ENCODE measurements at places on chromosomes 2 and 18.

DNA sequence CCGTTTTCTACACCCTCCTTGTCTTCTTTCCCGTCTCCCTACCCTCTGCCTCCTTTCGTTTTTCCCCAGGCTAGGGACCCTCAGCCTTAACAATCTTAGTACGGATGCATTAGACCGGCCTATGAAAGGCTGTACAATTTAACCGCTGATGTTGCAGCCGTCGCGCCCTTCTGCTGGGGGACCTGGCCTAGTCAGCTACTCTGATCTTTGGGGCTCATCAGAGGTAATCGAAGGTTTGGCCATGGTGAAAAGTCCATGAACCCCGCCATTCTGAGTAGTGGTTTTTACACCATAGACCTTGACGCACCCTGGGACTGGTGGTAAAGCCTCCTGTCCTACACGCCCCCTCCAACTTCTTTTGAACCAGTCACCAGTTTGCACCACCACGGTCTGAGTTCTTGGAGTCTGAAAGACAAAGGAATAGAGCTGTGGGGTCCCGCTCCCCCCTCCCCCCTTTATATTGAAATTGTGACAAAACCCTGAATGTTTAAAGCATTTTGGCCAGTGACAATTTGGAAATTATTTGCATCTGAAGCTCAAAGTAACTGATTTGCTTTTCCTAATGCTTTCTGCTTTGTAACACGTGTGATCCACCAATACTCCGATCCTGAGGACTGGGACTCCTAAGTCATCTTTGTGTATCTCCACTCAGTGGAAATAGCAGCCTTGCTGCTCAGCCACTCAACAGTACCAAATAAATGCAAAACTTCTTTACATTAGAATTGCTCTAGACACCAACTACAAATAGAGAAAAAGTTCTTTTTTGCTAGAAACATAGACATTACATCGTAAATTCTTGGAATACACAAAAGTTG is 642 bp upstream of the SRSF7 start:
- no peak for DNase-seq

GRCh38 chr2:38163579-38163978 is 87.6 kb upstream of the CYP1B1 start:
- no peak for DNase-seq

- no peak for DNase-seq
Observed at GRCh38 chr2:240168041-240168440, 27.6 kb upstream of the OTOS start.

- no peak for DNase-seq
Observed at GRCh38 chr2:7430869-7431641, 513.8 kb downstream of the RNF144A start.

DNA sequence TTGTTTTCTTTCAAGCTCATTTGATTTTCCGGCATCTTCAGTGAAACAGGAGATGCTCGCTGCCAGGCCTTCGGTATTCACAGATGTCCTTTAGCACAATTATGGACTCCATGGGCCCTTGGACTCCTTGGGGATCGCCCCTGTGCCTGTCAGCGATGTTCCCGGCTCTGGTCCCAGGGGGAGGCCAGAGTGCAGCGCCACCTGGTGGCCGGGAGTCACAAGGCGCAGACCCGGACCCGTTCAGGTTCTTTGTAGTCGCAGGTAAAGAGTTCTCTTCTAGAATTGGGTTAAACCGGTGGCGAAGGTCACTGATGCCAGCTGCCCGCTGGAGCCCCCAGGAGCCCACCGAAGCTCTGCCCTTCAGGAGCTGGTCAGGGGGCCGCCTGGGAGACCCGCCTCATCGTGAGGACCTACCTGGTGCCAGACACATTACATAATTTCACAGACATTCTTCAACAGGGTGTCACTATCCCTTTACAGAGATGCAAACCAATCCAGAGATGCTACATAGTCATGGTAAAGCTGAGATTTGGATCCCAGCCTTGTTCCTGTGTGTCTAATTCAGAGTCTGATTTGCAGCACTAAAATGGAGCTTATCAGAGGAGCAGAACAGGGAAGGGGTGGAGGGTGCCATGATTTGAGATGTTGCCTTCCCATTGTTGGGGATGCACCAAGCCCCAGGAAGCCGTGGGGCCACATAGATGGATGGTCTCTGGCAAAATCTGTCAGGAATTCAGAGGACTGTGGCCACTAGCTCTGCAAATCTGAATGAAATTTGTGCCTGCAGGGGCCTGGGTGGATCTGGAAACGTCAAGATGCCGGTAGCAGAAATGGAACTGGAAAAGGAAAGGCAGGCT is 6.0 kb upstream of the INPP5D start:
- no peak for DNase-seq

GRCh38 chr2:9422321-9423099 is 818 bp downstream of the ITGB1BP1 start:
- no peak for DNase-seq

DNA sequence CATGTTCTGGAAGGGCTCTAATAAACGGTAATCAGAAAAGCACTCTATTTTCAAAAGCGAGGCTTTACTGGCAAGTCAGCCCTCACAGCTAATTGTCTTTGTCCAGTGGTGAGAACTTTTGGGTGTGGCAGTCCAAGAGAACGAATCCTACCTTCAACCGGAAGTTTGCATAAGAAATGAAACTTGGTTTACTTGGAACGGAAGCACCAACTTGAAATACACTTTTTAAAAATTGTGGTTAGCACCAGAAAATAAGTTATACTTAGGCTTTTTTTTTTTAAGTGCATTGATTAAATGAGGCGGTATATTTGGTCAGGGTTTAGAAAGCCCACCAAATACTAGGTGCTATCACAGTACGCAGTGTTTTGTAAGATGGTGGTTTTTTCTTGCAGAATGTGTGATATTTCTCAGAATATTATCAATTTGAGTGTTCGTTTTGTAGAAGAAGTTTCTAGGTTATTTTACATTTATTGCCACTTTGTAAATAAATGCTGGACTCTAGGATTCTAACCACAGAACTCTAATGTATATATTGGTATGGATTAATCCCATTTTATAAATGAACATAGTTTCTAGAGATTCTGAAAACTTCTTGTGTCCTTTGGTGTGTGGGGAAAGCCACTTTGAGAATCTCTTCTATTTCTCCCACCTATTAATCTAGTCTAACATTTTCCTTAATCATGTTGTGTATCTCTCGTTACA is 1.2 kb downstream of the MYL12A start:
- no peak for DNase-seq

GRCh38 chr2:232887171-232887850 is 17.2 kb downstream of the SNORC start:
- no peak for DNase-seq

DNA sequence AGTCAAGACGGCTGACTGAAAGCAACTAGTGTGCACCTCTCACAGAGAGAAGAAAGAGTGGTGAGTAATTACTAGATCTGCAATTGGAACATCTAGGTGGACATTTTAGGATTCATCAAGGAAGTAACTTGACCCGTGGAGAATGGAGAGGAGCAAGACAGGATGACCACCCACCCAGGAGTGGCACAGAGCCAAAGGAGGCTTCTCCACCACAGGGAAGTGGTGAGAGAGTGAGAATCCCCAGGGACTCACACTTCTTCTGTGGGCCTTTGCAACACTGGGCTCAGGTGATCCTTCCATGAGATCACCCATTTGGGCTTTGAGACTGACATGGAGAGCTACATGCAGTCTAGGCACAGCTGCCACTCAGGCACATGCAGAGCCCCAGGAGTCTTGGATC is 132.8 kb upstream of the GALNT5 start:
- DNase-seq, result no peak

GRCh38 chr18:77478646-77479442 is 229.2 kb downstream of the GALR1 start:
- DNase-seq, result no peak

- no peak for DNase-seq
Observed at GRCh38 chr2:124382067-124382618, 357.1 kb downstream of the CNTNAP5 start.

Data from fibroblast of skin of left quadriceps (primary cell).